ENCODE measurements at places on chromosomes 6 and 20.

- DNase-seq = no peak
These were observed 54.6 kb downstream of the GJA10 start for GRCh38 chr6:89948876-89949275.

GRCh38 chr6:69427882-69428281 is 368.9 kb downstream of the LMBRD1 start:
- no peak for DNase-seq

GRCh38 chr20:3716195-3716834 is 3.9 kb upstream of the SIGLEC1 start:
- DNase-seq = no peak

GRCh38 chr20:12262747-12263146 is 345.1 kb downstream of the BTBD3 start:
- no peak for DNase-seq

DNA sequence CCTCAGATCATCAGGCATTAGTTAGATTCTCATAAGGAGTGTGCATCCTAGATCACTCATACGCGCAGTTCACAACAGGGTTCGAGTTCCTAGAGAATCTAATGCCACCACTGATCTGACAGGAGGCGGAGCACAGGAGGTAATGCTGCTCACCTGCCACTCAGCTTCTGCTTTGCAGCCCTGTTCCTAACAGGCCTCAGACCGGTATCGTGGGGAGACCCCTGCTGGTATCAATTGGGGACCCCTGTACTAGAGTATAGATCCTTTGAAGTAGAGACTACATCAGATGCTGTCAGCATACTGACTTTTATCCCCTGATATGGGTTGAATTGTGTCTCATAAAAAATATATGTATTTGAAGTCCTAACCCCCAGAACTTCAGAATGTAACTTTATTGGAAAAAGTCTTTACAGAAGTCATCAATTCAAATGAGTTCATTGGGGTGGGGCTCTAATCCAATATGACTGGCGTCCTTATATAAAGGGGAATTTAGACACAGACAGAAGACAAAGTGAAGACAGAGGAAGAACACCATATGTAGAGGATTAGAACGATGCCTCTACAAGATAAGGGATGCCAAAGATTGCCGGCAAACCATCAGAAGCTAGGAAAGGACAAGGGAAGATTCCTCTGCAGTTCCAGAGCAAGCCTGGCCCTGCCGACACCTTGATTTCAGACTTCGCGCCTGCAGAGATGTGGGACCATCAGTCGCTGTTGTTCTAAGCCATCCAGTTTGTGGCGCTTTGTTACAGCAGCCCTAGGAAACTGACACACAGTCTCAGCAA is 104.4 kb upstream of the BTBD3 start:
- DNase-seq = no peak

- no peak for DNase-seq
These were observed 223.4 kb downstream of the SLC24A3 start for GRCh38 chr20:19435821-19436220.

DNA sequence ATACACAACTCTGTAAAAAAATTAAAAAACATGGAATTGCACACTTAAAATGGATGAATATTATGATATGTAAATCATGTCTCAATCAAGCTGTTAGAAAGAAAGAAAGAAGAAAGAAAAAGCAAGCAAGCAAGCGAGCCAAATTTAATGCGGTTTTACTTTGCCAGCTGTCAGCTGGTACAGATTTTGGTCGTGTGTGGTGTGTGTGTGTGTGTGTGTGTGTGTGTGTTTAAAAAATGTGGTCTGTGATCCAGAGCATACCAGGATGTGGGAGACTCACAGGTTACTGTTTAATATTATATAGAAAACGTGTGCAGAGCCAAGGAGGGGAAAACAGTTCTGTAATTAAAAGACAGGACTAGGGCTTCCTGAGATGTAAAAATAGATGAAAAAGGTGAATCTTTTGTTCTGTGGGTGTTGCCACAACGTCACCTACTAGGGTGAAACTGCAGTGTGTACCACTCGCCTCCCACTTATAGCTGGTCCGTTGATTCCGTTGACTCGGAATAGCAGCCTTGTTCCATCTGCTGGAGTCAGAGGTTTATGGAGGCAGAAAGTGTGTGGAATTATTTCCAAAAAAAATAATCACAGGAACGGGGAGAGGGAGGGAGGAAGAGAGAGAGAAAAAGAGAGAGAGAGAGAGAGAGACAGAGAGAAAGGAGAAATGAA is 197.7 kb downstream of the BCAS1 start:
- DNase-seq = no peak

DNA sequence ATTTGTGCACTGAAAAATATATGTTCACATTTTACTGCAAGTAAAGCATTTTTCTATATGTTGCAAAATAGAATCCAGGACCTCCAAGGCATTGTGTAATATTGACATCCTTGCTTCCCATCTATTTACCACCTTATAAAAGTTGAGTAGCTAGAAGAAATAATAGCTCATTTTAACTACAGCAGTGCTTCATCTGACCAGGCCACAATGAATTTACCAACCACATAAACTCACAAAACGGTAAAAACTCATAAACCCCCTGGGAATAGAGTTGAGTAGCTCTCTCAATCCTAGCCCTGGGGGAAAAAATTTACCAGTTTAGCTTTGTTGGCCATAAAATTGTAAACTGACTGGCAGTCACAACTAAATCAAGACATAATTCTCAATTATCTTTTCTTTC is 3.9 kb downstream of the ATXN1 start:
- no peak for DNase-seq

DNA sequence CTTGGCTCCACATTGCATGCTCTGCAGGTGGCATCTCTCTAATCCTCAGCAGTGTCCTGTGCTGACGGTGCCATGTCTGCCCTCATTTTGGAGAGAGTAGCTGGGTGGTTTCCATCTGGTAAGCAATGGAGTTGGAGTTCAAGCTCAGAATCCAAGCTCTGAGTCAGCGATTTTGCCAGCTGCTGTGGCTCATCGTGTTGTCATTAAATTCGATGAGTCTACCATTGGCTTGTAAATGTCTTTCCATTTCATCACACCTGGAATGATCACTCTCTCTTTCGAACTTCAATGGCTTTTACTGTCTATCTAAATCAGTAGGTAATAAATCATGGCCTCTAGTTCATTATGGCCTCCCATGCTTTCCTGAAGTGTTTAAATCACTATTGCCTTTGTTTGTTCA is 378.5 kb upstream of the TSHZ2 start:
- DNase-seq = no peak

- DNase-seq = no peak
These were observed 27.2 kb downstream of the ARHGAP40 start for GRCh38 chr20:38628580-38629470.

GRCh38 chr6:83985308-83985713 is 48.3 kb upstream of the MRAP2 start:
- DNase-seq = no peak

DNA sequence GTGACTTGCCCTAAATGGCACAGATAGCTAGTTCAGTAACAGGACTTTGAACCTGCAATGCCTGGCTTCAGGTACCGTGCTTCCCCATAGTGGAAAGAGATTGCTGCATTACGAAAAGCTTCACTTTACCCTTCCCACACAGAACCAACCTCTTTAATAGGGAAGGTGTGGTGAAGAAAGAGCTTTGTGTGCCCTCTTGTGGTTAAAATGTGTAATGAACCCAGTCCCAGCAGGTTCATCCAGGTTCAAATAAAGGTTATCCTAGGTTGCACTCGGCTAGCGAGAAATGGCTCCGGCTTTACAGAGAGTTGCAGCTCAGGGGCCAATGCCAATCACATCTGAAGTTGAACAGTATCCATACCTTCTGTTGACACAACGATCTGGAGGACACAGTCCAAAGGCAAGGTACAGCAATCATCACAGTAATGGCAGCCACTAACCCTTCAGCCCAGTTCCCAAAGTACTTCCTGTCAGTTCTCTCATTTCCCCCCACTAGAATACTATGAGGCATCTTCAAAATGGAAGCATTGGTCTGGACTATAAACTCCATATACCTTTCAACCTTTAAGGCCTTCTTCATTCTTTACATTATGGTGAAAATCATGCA is 3.0 kb downstream of the DEFB115 start:
- DNase-seq = no peak

DNA sequence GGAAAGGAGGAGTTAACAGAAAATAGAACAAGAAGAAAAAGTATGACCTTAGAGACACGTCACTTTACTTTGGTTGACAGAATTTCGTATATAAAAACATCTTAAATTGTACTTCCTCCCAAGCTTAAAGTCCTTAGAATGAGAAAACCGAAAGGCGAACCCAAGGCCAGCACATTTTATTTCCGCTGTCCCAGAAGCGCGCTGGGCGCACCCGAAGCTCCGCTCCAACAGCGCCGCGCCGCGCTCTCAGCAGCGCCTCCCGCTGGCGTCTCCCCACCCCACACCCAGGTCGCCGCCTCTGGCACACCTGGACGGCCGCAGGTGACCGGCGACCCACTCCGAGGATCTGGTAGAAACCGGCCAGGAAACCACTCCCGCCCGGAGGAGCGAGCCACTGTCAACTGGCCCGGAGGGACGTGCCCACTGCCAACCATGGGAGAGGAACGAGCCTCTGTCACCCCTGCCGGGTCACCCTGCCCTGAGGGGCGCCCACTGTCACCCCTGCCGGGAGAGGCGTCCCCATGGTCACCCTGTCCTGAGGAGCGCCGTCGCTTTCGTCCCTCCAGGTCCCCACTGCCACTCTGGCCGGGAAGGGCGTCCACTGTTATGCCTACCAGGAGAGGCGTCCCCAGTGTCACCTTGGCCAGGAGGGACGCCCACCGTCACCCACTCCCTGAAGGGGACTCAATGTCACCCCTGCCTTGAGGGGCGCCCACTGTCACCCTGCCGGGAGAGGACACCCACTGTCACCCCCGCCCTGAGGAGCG is 824 bp downstream of the MPC1 start:
- peak; percentile 42 for DNase-seq

GRCh38 chr6:100176311-100176950 is 182.4 kb upstream of the MCHR2 start:
- no peak for DNase-seq

DNA sequence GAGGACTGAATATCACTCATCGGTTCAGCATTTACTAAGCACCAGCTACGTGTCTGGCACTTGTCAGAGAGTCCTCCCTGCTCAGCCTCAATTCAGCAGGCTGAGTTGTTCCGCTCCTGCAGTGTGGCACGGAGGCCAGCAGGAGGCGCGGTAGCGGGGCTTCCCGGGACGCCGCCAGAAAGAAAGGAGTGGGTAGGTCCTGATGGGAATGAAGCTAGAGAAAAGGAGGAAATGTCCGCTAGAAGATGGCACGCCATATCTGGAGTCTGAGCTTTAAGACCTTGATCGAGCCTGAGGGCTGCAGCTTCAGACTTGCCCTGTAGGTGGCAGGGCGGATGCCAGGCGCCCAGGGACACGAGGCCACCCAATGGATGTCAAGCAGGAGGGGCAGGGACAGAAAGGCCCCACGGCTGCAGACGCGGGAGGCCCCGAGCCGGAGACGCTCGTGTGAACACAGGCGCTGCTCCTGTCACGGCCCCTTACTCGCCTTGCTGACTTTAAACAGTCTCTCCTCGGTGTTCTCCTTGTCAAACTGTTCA is 18.7 kb downstream of the SERPINB6 start:
- peak; percentile 21 for DNase-seq

GRCh38 chr6:3795836-3796718 is 44.6 kb upstream of the PXDC1 start:
- DNase-seq = no peak

GRCh38 chr6:170291271-170292110 is 613 bp upstream of the DLL1 start:
- DNase-seq = no peak

DNA sequence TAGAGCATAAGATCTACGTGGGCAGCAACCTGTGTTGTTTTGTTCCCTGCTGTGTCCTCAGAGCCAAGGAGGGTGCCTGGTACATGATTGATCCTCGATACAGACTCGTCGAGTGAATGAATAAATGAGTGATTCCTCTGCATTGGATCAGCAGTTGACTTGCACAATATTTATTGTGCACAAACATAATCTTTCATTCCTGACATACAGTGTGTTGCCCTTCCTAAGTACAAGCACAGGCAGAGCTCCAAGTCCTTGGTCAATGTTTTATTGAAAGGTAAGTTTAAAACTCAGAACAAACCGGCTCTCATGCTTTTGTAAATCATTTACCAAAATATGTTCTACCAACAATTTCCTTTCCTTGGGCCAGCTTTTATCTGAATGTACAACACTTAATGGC is 57.4 kb downstream of the STMND1 start:
- no peak for DNase-seq

DNA sequence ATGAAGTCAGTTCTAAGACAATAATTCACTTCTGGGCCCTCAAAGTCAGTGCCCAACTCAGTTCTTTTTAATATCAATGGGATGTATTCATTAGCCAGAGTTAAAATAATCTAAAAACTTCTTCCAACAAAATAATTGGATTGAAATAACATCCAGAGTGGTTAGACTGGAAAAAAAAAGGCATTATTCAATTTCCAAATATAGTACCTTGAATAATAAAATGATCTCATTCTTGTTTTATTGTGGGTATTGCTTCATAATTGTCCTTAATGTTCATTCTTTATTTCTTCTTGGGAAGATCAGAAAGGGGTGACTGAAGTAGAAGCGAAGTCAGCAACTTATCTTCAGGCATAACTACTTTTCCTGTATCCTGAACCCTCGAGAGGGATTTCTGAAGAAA is 85.1 kb upstream of the JARID2 start:
- no peak for DNase-seq

- no peak for DNase-seq
These were observed 112.9 kb upstream of the MLIP start for GRCh38 chr6:53998303-53998702.

Data from stimulated activated CD4-positive, alpha-beta T cell treated with anti-CD3 and anti-CD28 coated beads, Interleukin-1b, Interleukin-23, amount 100 ng/mL, for 1 hour (primary cell).